ENCODE measurements at places on chromosomes 1 and 21.

DNA sequence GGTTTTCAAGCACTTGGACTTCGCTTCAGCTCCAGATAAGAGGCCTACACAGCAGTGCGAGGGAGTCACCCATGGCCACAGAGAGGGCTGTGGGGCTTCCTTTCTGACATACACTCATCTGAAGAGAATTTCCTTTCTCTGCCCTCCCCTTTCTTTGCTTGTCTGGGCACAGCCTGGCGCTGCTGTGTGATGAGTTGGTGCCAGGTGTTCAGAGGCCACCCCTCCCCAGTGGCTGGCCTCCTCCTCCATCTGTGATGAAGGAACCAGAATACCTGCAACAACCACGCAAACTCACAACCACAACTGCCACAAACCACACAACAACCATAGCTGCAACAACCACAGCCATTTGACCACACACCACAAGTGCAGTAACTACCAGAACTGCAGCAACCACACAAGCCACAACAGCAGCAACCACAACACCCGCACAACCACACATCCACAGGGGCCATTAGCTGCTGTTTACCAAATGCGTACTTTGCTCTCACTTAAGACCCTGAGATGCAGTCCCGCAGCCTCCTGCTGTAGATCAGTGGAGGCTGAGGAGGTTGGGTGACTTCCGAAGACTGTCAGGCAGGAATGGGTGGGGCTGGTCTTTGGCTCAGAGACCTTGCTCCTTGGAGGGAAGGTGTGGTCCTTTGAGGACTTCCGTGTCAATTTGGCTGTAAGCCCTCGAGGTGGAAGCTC lies 71.1 kb downstream of the IER5 start:
- DNase-seq = peak; percentile 67

- no peak for DNase-seq
Measured at GRCh38 chr1:226404063-226404903, 3.6 kb downstream of the PARP1 start.

- DNase-seq = no peak
Measured at GRCh38 chr1:172138634-172139033, 281.9 kb upstream of the C1orf105 start.

DNA sequence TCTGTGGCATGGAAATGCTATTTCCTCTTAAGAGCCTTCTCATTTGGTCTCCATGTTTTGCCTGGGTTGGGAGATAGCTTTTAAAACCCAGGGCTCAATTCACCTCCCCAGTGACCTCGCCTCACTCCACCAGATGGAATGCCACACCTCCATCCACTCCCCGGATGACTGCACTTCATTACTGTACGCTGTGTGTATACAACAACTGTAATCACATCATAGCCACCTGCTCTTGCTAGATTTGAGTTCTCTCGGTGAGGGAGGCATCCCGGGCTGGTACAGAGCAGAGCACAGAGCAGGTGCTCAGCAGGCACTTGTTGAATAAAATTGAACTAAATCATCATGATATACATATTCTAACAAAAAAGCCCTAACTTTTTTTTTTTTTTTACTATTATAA lies 26.0 kb downstream of the SDE2 start:
- DNase-seq = no peak

DNA sequence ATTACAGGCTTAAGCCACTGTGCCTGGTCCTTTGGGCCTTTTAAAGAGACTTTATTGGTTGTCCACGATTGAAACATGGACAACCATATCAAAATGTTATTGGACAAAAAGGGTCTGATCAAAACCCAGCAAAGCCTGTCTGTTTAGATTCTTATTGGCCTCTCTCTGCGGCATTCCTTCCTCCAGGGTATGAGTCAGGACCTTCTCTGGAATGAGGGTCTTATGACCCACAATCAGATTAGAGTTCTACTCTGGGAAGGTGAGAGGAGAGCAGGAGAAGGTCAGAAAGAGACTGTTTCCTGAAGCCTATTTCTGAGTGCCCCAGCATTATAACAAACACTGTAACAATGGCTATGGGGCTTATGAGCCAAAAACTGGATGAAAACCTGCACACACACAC lies 7.9 kb downstream of the LURAP1 start:
- DNase-seq = no peak

DNA sequence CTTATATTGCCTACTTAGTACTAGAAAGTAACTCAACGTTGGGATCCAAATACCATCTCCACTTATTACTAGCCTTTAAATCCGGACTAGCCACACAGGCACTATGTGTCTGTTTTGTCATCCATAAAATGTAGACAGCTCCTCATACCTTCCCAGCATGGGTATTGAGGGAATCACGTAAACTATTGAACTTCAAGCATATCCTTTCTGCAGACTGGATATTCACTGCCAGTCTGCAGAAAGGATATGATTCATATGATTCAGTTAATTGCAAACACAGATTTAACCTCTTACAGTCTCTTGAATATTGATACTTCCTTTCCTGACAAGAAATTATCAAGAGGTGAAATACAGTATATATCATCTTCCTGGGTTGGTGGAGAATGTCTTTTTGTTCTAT lies 186.0 kb downstream of the LEPR start:
- DNase-seq = no peak

GRCh38 chr1:168687816-168688215 lies 41.2 kb downstream of the DPT start:
- no peak for DNase-seq

DNA sequence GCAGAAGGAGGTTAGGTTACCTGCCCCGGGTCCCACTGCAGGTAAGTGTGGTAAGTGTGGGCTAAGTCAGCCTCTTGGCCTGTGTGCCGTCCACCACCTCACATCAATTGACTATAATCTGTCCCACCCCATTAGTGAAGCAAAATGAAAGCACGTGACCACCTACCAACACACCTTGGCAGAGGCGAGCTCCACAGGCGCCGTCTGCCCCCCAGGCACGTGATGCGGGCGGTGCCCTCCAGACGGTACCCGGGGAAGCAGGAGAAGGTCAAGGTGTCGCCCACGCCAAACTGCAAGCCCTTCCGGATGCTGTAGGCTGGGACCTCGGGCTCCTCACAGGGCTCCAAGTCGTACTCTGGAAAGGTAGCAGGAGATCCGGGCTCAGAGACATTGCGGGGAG lies 149.5 kb upstream of the HMGB4 start:
- DNase-seq = no peak

- DNase-seq = no peak
Measured at GRCh38 chr1:186178426-186179043, 196.5 kb downstream of the TPR start.

GRCh38 chr1:209405183-209405814 lies 178.2 kb upstream of the CAMK1G start:
- no peak for DNase-seq

GRCh38 chr1:61486783-61487536 lies 238.0 kb downstream of the TM2D1 start:
- no peak for DNase-seq

DNA sequence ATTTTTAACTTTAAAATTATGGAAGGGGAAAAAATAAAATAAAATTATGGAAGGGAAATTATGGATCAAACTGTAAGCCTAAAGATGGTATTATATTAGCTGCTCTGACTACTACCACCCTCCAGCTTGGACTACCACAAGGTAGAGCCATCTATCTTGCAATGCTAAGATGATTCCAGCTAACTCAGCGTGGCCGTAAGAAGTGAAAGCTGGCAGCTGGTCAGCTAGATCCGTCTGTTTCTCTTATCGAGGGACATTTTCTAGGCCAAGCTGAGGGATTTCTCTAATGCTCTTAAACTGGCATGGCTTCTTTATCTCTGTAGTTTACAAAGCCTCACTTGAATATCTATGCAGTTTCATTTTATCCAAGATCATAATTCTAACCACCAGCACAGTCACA lies 31.5 kb downstream of the LYST start:
- DNase-seq = no peak

DNA sequence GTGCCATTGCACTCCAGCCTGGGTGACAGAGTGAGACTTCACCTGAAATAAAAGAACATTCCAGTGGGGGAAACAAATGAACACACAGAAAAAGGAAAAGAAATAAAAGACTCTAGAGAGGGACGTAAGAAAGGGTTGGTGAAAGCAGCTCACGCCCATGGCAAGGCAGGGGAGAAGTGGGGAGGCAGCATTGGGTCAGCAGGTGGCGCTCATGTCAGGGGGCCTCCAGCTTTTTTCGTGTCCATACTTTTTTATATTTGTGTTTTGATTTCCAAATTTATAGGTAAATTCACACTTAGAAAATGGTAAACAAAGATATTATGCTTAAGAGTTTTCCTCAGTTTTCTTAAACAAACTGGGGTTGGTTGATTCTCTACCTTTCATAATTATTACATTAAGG lies 45.5 kb downstream of the VPS13D start:
- DNase-seq = peak; percentile 20

DNA sequence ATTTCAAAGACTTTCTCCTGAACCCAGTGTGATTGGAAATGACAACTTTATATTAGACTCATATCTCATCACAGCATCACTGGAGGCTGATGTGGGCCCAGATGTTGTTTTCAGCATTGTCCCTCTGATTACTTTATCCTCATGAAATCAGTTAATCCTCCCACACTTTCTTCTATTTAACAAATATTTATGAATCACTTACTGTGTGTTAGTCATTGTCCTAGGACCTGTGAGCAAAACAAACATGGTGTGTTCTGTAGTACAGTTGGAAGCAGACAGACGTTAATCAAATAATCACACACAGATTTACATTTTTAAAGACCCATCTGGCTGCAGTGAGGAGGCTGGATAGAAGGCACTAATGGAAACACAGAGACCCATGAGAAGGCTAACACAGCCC lies 383.7 kb downstream of the PRDM2 start:
- no peak for DNase-seq

DNA sequence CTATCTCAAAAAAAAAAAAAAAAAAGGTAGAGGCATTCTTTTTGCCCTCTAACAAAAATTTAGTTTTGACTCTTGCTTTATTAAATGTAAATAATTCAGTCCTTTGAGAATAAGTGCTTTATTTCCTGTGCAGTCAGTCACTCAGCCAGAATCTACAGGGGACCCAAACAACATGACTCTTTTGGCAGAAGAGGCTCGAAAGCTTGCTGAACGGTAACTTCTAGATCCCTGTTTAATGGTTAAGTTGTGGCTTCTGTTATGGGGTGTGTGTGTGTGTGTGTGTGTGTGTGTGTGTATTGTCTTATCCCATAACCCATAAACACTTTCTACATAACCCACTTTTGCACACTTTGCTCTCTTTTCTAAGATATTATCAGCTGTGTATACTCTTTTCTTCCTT lies 54.9 kb upstream of the LAMC2 start:
- no peak for DNase-seq

- no peak for DNase-seq
Measured at GRCh38 chr1:61749574-61749973, 7.3 kb downstream of the PATJ start.

DNA sequence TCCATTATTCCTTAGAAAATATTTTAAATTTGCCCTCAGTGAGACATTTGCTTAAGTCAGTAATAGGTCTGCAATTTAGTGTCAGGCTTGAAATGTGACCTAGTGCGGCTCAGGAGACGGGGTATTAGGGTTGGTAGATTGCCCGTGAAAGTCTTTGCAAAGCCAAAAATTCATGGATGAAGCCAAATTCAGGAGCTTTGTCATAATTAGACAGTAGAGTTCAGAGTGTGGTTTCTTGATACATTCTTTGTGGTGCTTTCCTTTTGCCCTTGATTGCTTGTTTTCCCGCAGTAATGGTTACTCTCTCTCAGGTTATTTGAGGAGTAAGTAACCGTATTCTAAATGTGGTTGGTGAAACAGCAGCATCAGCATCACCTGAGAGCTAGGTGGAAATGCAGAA lies 120.7 kb downstream of the RPS6KC1 start:
- no peak for DNase-seq

- no peak for DNase-seq
Measured at GRCh38 chr21:36701756-36702621, 3.1 kb downstream of the SIM2 start.

- no peak for DNase-seq
Measured at GRCh38 chr21:37405629-37406028, 39.1 kb downstream of the DYRK1A start.

DNA sequence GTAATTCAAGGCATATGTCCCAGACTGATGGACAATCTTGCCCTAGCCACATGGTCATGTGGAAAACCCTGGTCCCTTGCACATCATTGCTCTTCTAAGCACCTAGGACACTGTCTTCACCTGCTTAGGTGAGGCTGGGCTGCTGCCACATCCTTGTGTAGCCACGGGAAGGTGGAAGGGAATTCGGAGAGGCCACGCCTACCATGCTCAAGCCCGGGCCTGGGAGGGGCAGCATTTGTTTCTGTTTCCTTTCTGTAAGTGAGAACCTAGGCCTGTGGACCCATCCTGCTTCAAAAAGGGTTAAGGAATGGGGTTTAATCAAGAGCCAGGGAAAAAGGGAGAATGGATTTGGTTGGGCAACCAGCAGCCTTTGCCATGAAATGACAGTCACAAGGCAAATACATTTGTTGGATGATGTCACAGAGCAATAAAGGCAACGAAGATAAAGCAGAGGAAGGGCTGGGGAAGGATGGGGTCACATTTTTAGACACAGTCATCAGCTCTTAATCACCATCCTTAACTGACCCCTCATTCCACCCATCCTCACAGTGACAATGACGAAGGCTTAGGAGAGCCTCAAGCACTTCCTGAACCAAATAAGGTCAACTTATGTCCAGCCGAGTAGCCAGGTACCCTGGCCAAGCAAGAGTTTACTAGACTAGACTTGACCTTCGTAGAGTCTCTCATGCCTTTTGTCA lies 10.1 kb upstream of the LRRC38 start:
- DNase-seq = no peak

GRCh38 chr1:235329139-235329902 lies 951 bp downstream of the GGPS1 start:
- peak; percentile 60 for DNase-seq

DNA sequence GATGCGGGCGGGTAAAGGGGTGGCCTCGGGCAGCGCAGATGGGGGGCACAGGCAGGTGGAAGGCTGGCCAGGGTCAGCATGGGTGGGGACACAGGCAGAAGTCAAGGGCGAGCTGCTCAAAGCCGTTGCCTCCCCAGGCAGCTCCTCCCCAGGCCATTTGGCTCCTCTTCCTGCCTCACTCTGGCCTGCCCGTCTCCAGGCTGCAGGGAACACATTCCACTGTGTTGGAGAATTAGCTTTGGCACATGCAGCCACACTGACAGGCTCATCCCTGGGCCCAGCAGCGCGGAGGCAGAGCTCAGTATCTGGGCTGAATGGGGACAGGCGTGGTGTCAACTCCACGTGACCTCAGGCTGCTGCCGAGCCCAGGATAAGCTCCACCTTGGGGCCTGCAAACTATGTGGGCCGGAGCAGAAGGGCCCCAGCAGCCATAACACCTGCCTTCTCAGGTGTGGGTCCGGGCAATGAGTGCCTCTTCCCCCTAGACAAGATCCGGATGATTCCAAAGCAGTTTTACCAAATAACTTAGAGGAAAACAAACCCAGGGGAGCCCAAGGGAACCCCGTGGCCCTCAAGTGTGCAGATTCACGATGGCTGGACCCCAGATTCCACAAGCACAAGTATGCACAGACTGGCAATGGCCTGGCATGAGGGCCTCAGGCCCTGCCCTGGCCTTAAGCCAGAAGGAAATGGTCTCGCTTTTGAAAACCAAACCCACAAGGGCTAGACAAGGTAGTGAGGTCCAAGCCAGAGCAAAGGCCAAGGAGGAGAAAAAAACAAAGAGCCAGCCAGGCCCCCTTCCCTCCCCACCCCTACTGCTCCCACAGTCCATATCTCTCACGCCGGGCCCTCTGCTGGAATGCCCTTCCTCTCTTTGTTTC lies 40.2 kb downstream of the HSPG2 start:
- no peak for DNase-seq

GRCh38 chr1:226690460-226690982 lies 48.6 kb downstream of the ITPKB start:
- DNase-seq = no peak

Data from CD4-positive, alpha-beta T cell treated with Interleukin-15 for 4 hours (primary cell).